ENCODE measurements at places on chromosomes 3 and 15.

GRCh38 chr3:99777708-99778107 lies 40.0 kb upstream of the CMSS1 start:
- DNase-seq = no peak

DNA sequence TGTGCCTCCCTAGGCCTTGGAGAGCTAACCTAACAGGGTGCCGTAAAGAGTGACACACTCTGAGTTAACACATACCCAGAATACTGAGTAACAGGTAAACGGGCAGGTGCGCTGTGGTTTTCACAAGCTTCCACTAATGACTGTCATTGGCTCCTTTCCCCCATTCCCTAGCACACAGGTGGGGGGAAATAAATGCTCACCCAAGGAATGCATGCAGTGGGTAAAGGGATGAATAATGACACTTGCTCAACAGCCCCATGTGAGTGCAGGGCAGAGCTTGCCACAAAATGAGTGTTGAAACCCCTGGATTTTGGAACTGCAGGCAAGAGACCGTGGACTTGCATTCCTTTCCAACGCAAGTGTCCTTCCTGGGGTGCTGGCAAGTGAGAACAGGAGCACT lies 57.6 kb downstream of the ADAMTS17 start:
- no peak for DNase-seq

DNA sequence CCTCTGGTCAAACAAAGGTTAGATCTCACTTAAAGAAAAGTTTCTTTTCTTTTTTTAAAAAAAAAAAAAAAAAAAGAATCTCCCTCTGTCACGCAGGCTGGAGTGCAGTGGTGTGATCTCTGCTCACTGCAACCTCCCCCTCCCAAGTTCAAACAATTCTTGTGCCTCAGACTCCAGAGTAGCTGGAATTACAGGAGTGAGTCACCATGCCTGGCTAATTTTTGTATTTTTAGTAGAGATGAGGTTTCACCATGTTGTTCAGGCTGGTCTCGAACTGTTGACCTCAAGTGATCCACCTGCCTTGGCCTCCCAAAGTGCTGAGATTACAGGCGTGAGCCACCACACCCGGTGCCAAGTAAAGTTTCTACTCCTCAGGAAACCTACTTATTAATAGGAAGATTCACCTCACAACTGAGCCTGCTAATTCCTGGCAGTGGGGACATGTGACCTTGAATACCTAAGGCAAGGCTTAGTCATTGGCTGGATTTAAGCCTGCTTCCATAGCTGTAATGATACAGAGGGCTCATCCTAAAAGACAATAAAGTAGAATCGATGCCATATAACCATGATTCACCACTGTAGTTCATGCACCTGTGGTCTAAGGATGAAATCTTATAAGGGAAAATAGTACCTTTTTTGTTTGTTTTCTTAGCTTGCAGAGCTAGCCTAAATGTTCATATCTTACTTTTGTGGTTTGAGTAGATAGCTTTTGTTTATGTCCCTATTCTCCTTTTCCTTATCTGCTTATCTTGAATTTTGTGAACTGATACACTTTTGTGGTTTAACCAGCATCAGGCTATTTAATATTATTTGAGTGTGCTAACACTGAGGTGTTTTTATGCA lies 24.8 kb upstream of the RBMS3 start:
- no peak for DNase-seq

DNA sequence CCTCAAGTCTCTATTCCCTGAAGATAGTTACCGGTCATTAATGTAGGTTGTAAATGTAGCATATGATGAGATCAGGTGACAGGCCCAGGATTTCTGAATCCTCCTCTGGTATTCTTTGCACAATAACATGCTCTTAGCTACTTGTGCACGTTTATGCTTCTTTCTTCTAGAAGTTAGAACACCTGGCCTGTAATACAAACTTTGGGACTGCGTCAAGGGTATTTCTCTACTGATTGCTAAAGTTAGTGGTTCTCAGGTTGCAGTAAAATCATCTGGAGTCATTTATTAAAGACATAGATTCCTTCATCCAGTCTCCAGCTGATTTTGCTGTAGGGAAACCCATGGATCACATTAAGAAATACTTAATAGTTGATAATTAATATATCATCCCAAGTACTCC lies 48.0 kb downstream of the UNC13C start:
- DNase-seq = no peak

GRCh38 chr15:79629687-79630086 lies 197.6 kb downstream of the MINAR1 start:
- no peak for DNase-seq

DNA sequence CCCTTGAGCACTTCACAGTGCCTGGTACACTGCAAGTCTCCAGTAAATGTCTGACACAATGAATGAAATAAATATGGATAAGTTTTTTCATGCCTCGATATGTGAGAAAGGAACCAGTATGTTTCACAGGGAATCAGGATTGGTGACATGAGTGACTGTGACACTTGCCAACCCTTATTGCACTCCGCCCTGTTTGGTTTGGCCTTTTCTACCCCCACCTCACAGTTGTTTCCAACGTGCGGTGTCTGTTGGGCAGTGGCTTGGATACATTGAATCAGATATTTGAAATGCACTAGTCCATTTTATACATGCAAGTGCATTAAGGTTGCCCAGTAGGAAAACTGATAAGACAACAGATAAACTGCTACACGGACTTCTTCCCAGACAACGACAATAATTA lies 2.0 kb downstream of the NPHP3 start:
- no peak for DNase-seq

- DNase-seq = no peak
Observed at GRCh38 chr3:76096836-76097588, 311.7 kb upstream of the ZNF717 start.

GRCh38 chr3:152289708-152290107 lies 21.0 kb downstream of the MBNL1 start:
- DNase-seq = no peak

GRCh38 chr15:89441295-89441812 lies 55.0 kb downstream of the RHCG start:
- DNase-seq = peak; percentile 60

DNA sequence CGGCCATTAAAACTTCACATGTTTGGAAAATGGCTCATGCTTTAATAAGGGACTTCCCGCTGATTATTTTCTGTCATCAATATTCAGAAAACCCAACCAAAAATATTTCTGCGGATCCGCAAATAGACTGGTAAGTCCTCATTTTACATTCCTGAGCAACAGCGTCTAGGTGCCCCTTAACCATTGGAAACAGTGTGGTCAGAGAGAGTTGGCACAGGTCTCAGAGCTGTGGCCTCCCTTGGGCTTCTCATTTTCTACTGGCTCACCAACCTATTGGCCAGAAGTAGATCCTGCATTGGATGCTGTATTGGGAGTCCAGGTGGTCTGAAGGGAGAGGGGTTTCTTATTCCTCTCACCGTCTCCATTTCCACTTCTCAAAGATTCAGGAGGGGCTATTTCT lies 348.1 kb upstream of the DCBLD2 start:
- no peak for DNase-seq

- DNase-seq = no peak
Observed at GRCh38 chr3:42265059-42265991, 660 bp downstream of the CCK start.

DNA sequence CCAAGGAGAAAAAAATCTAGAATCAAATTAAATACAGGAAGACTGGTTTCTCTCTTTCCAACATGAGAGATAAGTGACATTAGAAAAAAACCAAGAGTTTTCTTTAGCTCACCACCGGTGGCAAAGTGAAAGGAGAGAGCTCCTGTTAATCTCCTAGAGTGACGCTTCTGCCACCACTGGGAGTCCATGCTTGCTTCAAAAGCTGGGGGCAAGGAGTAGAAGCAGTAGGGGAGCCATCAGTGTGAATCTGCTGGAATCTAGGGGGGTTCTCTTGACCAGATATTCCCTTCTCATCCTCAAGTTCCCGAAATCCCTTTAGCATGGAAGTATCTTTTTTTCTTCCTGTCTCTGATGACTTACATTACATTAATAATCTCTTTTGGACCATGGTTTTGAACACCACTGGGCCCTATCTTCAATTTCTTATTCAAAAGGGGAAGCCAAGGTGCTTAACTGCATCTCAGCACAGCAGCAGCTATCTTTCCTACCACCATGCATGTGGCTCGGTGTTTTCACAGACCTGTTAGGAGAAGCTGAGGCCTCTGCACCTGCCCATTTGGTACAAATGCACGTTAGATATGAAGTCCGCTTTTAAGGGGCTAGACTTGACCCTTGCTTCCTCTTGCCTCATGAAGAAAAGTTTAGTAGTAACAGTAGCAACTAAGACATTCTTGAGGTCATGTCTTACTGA lies 6.6 kb upstream of the ICE2 start:
- no peak for DNase-seq

DNA sequence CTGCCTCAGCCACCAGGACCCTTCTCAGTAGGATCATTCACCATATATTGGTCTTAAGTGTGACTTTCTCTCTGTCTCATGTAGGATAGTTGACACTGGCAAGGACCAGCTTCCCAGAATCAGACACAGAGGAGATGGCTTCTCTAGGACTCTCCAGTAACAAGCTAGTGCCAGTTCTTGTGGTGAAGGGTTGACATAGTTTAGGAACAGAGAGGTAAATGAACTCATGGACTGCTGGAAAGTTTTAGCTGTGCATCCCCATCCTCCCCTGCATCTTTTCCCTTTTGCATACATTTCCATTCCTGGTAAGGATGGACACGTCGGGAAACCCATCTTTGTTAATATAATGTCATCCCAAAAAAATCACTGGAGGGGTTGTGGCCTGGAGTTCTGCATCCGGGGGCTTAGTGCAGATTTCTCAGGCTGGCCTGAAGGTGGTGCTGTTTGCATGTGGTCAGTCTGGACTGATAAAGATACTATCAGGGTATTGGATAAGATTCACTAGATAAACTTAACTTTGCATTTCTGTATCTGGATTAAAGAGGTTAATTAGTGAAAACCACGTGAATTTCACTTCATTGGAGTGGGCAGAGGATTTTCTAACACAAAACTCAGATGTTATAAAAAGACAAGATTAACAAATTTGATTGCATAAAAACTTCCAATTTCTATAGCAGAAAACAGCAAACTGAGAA lies 110.8 kb downstream of the TBC1D2B start:
- DNase-seq = no peak

DNA sequence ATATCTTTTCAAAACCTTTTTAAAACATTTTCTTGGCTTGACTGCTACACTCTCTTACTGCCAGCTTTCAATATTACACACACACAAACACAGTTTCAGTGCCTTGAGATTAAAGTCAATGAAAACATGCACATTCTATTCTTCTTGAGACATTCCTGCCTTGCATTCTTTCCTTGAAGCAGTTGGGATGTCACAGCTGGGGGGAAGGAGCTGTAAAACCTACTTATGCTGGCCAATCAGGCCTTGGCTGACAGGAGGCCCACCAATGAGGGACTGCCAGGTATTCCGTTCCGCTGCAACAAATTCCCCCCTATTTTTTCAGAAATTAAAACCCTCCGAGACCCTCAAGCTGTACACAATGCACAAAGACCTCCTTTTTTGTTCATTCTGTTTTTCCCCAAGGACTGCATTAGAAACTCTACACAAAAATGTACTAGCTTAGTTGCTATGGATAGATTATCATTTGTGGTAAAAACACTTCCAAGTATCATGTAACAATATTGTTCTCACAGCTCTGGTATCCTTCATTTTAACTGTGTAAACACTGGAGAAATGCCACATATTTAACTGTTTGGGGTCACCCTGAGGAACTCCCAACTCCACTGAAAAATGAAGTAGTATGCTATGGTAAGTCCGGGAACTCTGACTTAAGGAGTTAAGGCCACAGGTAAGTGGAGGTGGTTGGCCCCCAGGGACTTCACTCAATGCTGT lies 18.5 kb downstream of the FSTL1 start:
- DNase-seq = no peak

DNA sequence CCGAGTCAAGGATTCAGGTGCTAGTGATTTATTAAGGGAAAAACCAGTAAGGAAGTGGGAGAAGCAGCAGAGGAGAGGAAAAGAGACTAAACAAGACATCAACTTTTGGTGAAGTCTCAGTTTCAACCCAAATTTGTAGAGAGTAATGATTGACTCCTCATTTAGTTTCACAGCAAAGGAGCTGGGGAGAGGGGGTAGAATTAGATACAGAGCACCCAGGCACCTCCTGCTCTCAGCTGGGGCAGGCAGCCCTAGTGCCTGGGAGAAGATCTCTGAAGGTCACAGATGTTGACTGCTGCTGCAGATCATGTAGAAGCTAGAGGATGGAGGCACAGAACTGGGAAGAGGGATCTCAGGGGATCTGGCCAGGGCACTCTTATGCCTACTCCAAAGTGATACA lies 29.1 kb downstream of the RPL39L start:
- no peak for DNase-seq

GRCh38 chr15:79950247-79950646 lies 20.7 kb downstream of the BCL2A1 start:
- DNase-seq = no peak

DNA sequence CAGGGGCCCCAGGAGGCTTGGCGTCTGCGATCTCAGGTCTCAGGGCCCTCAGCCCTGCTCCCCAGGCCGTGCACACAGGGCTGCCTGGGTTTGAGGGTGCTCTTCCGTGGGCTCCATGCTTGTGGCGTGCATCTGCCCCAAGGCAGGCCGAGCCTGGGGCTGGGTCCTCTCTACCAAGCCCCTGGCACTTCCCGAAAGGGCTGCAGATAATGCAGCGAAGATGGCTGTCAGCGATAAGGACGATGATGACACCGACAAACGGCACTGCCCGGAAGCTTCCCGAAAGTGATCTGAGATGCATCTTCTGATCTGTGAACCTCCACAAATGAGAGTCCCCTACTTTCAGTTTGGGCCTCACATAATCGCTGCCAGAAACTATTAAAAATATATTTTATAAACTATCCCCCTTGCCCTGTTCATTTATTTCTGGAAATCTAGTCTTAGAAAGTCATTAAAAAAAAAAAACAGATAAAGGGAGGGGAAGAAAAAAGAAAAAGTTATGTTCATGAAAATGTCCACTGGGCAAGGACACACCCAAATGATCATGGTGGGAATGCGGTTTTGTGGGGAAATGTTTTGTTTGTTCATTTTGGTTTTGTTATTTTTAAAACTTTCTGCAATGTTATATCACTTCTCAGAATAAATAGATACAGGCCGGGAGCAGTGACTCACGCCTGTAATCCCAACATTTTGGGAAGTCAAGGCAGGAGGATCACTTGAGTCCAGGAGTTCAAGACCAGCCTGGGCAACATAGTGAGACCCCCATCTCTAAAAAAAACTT lies 51.5 kb downstream of the RPN1 start:
- no peak for DNase-seq

DNA sequence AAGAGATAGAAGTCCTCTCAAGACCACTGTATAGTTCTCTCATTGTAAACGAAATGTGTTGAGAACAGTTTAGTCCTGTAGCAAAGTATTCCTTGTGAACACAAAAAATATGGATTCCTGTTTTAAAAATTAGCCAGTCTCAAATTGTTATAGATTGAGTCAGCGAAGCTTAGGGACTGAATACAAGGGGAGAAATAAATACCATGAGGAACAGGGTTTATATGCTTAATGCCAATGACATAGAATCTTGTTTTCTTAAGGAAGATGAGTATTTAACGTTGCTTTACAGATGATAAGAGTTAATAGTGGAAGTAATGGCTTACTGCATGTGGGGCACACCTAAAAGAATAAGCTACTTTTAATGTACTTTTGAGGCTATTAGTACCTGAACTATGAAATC lies 37.9 kb downstream of the SETD5 start:
- DNase-seq = no peak
